KBM-7 (cell line): ENCODE measurements at places on chromosomes 4 and X.
A peak's percentile ranks its signal among the peaks of the same experiment; 100 is the strongest.

GRCh38 chr4:95118497-95118896, 360.7 kb downstream of the BMPR1B start:
- no peak for DNase-seq

GRCh38 chrX:129876771-129877305, 29.1 kb upstream of the UTP14A start:
- DNase-seq = no peak

DNA sequence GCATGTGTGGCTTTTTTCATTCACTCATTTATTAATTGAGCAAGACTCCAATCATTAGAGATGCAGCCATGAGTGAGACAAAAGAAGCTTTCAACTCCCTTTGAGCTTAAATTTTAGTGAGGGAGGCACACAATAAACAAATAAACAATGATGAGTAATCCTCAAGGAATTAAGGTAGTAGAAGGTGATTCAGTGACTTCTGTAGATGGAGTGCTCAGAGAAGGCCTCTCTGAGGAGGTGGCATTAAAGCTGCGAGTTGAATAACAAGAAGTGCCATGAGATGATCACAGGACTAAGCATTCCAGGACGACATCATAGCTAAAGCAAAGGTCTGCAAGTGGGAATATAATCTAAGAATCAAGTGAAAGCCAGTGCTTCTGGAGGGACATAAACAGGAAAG, 77.6 kb downstream of the NWD2 start:
- no peak for DNase-seq

- DNase-seq = no peak
These were observed 514.4 kb downstream of the RPA4 start for GRCh38 chrX:97398030-97398551.

DNA sequence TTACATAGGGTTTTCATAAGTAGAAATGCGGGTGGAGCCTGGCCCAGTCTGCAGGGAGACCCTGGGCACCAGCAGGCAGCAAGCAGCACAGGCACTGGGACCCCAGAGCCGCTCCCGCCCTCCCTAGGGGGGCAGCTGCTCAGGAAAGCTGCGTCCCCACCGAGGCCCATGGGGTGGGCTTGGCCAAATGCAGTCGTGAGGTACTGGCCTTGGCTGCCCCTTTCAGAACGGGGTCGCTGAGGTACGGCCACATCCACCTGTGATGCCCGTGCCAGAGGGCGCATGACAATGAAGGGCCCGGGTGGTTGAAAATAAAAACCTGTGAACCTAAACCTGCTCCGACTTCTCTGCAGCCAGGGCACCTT, 16.7 kb downstream of the TMEM175 start:
- DNase-seq = no peak

DNA sequence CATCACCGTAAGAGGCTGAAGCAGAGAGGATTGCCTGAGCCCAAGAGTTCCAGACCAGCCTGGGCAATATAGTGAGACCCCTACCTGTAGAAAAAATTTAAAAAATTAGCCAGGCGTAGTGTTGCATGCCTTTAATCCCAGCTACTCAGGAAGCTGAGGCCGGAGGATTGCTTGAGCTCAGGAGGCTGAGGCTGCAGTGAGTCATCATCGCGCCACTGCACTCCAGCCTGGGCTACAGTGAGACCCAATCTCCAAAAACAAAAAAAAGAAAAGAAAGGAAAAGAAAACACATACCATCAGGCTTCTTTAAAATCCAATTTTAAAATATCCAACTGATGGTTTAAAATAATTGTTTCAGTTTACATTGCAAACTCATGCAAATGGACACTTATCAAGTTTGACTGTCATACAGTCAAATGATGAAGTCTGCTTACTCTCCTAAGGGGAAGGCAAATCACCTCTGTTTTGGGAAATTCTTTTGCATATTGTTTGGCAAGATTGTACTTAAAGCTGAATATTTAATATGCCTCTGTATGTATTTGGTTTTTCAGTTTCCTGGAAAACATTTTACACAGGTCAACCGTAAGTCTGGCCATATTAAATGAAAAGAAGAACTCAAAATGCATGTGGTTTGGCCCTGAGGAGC, 23.7 kb upstream of the TENM3 start:
- no peak for DNase-seq

DNA sequence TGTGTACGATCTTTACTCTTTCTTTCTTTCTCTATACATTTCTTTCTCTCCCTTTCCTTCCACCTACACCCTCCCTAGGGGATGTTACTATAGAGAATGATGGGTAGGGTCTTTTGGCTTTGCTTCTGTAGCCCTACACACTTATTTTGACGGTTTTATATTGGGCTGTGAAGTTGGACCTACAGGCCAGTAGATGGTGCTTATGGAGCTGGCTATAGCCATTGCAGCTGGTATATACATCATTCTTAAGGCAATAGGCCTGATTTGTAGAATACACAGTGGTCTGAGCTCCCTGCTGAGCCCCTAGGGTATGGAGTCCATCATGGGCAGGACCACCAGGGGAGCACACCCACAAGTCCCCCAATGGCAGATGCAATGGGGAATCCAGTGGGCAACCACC, 1869.7 kb downstream of the STIM2 start:
- no peak for DNase-seq

- no peak for DNase-seq
These were observed 37.0 kb upstream of the HERC5 start for GRCh38 chr4:88419874-88420273.

GRCh38 chr4:139844459-139845036, 178.9 kb downstream of the MGST2 start:
- no peak for DNase-seq

GRCh38 chr4:79650217-79650616, 242.2 kb upstream of the GK2 start:
- no peak for DNase-seq

DNA sequence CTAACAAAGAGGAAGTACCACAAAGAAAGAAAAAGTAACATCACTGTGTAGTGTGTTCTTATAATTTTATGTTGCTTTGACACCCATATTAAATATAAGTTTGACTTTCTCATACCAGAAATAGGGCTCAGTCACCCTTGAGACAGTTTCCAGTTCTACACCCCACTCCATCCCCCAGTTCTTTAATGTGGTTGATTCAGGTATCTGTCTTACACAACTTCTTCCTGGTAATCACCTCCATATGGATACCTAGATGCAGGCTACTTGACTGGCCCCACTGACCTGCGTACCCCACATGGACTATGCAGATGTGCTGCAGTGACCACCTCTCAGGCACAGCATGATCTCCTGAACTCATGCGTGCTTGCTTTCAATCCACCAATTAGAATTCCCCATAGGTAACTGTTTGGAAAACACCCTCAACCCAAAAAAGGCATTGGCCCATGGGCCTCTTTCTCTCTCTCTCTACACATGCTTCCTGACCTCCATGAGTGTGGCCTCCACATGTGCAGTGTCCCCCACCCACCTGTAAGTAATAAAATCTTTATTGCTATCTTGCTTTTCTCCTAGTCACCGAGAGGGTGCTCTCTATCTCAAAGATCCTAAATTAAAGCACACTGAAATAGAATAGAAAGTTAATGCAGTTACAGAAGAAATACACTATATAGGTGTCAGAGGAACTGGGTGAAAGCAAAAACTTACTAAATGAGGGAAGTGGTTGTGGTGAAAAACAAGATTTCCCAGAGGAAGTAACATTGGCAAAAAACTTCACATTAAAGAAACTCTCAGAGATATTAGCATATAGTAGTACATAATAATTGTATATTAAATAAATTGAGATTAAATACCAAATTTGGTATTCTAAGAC, 98.4 kb downstream of the ZAR1 start:
- peak; percentile 4 for DNase-seq

- DNase-seq = no peak
These were observed 2.6 kb upstream of the TRIML2 start for GRCh38 chr4:188111955-188112354.

DNA sequence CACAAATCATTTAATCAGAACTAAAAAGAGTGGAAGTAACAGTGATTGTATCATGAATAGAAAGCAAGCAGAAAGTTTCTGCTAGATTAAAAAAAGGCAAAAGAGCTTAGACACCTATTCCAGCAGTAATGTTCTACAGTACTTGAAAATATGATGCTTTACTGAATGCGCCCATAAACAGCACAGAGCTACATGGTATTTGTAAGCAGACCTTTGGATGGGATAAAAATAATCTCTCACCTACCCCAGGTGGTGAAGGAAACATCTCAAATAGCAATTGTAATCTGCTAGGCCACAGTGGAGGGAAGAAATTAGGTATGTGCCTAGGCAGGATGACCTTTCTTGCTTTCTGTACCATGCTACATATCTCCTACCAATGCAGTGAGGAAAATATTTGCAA, 280.9 kb upstream of the PRKX start:
- DNase-seq = peak; percentile 37

DNA sequence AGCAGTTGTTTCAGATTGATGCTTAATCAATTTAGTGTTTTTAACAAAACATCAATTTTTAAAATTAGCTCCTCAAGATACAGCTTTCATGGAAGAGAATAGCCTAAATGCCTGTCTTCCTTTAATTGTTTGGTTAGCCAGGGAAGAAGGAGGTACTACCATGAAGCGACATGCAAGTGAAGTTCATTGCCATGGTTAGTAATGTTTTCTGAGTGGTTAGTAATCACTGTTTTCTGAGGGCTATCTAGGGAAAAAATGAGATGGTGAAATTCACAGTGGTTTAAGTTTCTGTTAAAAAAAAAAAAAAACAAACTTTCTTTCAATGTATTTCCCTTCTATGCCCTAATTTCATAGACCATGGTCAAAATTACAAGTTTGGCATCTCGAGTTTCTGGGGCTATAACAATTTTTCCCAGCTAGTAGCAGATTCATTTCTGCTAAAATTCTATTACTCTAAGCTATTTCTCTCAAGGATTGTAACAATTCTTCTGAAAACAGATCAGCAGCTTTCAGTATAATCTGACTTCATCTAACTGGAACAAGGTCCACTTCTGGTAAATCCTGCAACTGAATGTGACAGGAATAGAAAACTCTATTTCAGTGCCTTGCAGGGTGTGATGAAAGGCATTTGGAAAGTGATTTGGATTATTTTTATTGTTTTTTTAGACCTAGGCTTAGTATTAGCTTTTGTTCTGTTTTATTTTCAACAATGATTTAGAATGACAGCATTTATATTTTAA, 157.0 kb downstream of the PCDH18 start:
- DNase-seq = no peak

DNA sequence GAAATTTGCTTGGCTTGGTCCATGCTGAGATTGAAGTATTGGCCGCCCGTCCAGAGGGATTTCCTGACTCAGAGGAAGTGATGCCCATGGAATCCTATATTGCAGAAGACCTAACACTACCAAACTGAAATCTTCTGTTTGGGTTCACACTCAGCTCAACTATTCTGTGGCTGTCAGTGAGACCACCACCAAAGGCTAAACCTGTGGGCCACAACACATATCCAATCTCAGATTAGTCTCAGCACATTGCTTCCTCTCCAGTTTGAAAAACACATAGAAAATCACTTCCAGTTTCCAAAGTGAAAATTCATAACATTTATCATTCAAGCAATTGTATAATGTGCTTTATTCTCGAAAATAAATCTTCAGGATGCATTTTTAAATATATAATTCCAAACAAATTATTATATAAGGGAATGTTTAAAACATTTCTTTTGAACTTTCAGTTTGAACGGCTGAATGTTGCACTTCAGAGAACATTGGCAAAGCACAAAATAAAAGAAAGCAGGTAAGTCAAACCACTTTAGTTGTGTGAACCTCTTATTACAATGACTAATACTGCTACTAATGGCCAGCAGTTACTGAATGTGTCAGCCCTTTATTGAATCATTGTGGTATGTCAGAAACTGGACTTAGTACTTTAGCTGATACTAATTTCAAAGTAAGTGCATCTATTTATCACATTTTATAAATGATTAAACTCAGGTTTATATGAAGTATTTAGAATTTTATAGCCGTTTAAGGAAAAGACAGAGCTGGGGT, 37.0 kb downstream of the GUCY1A1 start:
- DNase-seq = no peak

GRCh38 chrX:129661369-129661768, 6.6 kb upstream of the APLN start:
- no peak for DNase-seq

- DNase-seq = peak; percentile 38
These were observed 529.9 kb downstream of the MID1IP1 start for GRCh38 chrX:39331082-39331704.

- no peak for DNase-seq
These were observed 158.3 kb upstream of the TAPT1 start for GRCh38 chr4:16384576-16384975.

- DNase-seq = no peak
These were observed 192.9 kb upstream of the TBL1X start for GRCh38 chrX:9271789-9272525.

DNA sequence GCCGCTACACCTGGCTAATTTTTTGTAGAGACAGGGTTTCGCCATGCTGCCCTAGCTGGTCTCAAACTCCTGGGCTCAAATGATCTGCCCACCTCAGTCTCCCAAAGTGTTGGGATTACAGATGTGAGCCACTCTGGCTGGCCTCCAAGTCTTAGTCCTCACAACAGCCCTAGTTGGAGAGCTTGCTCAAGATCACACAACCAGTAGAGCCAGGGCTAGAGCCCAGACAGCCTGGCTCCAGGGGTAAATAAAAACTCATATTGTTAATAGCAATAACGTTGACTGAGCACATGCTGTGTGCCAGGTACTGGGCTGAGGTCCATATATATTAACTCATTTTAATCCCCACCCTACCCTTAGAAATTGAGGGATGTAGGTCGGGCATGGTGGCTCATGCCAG, 7.3 kb upstream of the JAKMIP1 start:
- no peak for DNase-seq

DNA sequence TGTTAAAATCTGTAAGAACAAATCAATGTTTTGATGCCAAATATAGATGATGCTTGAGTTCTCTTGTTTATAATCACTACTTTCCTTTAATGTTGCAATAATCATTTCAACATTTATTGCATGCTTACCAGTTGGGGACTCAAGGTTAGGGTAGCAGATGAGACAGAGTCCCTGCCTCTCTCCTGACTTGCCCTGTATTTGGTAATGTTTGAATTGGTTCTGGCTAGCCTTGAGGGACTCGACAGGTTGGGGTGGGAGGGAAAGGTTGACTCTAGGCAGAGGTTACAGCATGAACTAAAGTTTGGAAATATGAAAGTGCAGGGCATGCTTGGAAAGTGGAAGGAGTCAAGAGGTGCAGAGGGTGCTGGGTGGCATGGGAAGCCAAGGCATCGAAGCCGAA, 2.0 kb downstream of the SEC24B start:
- no peak for DNase-seq

GRCh38 chrX:38654302-38654701, 93.0 kb downstream of the TSPAN7 start:
- DNase-seq = peak; percentile 25

- no peak for DNase-seq
These were observed 20.1 kb upstream of the FRMPD4 start for GRCh38 chrX:12118134-12118533.

GRCh38 chrX:18897611-18898010, 86.3 kb downstream of the PHKA2 start:
- DNase-seq = no peak

- no peak for DNase-seq
These were observed 17.8 kb upstream of the GABRQ start for GRCh38 chrX:152619897-152620296.
